ENCODE measurements at places on chromosomes 5 and 9.

DNA sequence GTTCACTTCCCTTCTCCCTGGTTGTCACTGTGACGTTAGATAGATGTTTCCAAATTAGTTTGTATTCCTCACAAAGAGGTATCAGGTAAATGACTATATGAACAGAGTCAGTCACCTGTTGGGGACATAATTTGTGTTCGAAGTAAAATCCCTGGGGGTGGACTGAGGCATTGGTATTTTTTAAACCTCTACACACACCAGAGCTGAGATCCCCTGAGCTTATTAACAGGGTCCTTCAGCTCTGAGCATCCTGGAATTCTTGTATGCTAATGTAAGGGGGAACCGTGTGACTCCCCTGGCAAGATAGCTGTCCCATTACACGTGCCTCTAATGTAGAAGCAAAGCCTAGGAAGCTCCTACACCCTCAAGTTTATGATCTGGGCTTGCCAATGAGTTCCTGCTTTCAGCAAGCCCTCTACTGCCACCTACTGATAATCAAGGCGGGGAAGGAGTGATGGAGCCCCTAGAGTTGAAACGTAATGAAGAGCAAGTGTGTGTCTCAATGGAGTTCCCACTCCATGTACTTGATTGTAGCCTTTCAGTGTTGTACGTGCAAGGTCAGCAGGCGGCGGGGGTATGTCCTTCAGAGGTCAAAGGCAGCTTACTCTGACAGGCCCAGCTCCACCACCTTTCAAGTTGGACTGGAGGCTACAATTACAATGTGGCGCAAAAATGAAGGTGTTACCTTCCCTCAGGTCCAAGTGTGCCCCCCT lies 14.4 kb downstream of the PRKACG start:
- peak; percentile 67 for DNase-seq

DNA sequence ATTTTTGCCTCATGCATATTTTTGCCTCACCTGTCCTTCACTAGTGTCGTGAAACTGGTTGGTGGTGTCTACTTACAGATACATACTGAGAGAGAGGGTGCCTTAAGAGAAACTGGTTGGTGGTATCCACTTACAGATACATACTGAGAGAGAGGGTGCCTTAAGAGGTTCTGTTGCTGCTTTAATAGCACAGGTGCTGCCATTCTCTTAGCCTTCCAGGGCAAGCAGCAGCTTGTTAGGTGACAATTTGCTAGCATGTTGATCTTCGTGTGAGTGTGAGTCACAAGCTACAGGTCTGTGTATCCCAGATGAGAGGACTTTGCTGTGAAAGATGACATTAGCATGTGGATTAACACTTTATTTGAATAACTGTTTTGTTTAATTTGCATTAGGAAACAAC lies 1.4 kb downstream of the PTTG1 start:
- no peak for DNase-seq

DNA sequence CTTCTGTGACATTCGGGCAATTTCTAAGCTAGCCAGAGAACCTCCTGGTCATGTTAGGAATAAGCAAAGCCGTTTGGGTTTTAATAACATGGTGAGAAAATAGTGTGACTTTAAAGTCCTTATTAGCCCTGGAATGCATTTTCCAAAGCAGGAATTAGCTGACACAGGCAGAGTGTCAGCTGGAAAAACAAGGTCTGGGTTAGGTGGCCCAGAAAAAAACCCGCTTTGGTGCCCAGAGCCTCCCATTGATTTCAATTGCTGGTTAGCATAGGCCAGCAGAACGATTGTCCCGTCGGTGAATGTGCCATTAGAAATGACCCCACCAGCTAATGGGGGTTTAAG lies 62.1 kb upstream of the CPEB4 start:
- no peak for DNase-seq

- DNase-seq = no peak
These were observed 99.4 kb upstream of the PTPN3 start for GRCh38 chr9:109597496-109597895.

GRCh38 chr9:69044240-69045219 lies 9.0 kb downstream of the FXN start:
- DNase-seq = no peak

GRCh38 chr5:179114756-179115155 lies 54.6 kb downstream of the ZNF354C start:
- no peak for DNase-seq

- no peak for DNase-seq
These were observed 225.4 kb upstream of the RFX3 start for GRCh38 chr9:3751125-3751758.

DNA sequence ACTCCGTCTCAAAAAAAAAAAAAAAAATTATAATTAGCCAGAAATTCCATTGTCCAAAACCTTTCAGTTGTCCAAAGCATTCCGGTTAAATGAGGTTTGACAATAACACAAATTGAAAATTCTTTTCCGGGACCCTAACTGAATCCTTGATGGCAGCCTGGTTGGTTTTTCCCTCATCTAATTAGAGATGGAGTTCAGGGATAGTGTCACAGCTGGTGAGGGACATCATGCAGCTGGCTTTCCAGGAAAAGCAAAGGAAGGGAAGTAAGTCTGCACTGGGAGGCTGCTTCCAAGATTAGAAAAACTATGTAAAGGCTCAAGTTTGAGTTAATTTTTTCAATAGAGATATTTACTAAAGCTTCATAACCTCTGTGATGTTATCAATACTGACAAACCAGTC lies 195.4 kb downstream of the ADAMTS12 start:
- DNase-seq = no peak
